ENCODE measurements at places on chromosomes 3 and 15. TPM values are rescaled to one million over a fixed set of nuclear protein-coding genes. Genes with fewer than 3 reads are reported as not detected.

Gene CHRM5
- not detected for total RNA-seq

Gene GPR156
- total RNA-seq = not detected

Gene UACA
- total RNA-seq = 48.1 TPM

DNA sequence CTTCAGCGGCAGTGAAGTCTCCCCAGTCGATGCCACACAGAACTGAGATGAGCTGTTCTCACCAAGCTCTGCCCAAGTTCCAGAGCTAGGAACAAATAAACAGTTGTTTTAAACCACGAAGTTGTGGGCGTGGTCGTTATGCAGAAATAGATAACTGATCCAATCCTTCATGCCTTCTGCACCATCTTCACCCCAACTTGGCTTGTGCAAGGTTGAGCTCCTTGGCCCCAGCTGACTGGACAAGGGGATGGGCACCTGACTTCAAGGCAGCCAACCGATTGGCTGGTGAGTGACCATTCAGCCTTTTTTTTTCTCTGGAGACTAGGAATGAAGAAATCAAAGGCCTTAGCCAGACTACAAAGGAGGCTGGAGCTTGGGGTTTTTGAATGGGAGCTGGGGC lies 23.9 kb downstream of the LINGO1 start:
- DNase-seq = no peak

DNA sequence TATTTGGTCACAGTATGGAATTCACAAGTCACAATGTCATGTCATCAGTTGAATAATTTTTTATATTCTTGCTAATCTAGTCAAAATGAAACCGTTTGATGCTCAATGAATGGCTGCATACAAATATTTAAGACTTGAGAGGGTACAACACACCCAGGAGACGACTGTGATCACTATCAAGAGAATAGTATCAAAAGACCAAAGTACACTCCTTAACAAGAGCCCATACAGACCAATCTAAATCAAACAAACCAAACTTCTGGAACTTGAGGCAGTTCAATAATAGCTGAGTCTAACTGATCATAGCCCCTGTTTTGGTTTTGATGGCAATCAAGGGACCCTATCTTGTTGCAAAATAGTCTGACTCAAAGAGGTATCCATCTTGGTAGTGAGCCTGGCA lies 265.1 kb downstream of the THSD4 start:
- no peak for DNase-seq

- no peak for DNase-seq
Measured at GRCh38 chr3:44016818-44017217, 224.9 kb upstream of the TOPAZ1 start.

DNA sequence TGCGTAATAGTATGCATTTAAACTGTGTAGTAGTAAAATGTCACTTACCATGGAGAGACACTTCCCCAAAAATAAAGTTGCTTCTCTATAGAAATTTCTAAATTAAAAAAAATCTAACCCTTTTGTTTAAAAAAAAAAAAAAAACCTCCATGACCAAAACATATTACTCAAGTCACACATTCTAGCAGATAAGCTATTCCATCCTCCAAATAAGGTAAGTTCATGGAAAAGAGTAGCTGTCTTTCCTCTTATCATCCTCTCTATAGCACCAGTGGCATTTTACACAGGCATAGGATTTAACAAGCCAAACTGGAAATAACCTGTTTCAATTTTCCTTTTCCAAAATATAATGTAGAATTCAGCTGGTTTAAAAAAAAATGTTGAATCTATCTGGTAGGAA lies 57.4 kb downstream of the LRRFIP2 start:
- no peak for DNase-seq
